Activated CD4-positive, alpha-beta T cell treated with anti-CD3 and anti-CD28 coated beads, Interleukin-2, amount 10 ng/mL, durations not matched to agents 7 days and 5 days (primary cell): ENCODE measurements at places on chromosomes 2 and 18. TPM values are rescaled to one million over a fixed set of nuclear protein-coding genes. Genes with fewer than 3 reads are reported as not detected.

- peaks cover 27% of the 10 kb centered on the region for H3K36me3 ChIP-seq
- H3K27ac ChIP-seq = no peak overlapping the region
- no peak for DNase-seq
- no peaks in the 10 kb centered on the region for H3K27me3 ChIP-seq
- no peak overlapping the region for H3K4me3 ChIP-seq
- H3K4me1 ChIP-seq = peaks cover under 1% of the 10 kb centered on the region
Measured at GRCh38 chr2:230569298-230569697, 143.3 kb upstream of the CAB39 start.

DNA sequence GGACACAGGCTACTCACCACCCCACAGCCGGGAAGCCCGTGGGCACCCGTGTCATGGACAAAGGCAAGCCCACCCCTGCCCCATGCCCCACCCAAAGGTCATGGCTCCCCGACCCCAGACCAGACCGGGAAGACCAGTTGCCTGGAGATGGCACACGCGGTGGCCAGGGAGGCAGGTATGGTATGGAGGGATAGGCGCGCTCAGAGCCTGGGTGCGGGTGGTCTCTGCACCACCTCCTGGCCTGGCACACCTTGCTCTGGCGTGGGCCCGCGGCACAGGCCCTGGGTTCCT lies 51.2 kb downstream of the BIN1 start:
- H3K4me3 ChIP-seq = no peak overlapping the region
- H3K4me1 ChIP-seq = no peaks in the 10 kb centered on the region
- H3K27ac ChIP-seq = no peak overlapping the region
- no peaks in the 10 kb centered on the region for H3K27me3 ChIP-seq
- peaks cover 10% of the 10 kb centered on the region for H3K36me3 ChIP-seq

DNA sequence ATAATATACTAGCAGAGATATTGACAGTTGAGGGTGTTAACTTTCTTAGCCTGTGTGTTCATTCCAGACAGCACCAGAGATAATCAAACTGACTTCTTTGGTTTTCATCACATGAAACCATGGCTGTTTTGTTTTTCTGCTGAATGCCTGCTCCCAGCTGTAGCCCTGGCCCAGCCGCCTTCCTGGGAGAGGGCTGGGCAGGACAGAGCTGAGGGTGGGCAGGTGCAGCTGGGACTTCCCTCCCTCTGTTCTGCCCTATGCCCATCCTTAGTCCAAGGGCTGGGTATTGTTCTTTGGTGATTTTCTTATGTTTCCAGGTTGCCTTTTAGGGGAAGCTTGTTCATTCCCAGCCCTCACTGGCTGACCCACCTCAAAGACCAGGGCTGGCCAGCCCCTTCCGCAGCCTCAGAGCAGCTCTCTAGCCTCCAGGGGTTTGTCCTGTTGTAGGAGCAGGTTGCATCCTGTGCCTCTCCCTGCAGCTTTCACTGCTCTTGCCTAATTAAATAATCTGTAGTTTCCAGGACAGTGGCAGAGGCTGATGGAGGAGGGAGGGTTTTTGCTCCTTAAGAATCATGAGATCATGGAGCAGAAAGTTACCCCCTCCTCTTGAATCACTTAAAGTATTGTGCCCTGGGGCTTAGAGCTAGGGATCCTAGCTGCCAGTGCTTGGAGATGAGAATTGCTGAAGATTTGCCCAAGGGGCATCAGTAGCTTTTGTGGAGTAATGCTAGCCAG lies 61.4 kb downstream of the MTCL1 start:
- no peak overlapping the region for H3K4me3 ChIP-seq
- peaks cover 10% of the 10 kb centered on the region for H3K27me3 ChIP-seq
- no peaks in the 10 kb centered on the region for H3K4me1 ChIP-seq
- DNase-seq = no peak
- H3K36me3 ChIP-seq = no peaks in the 10 kb centered on the region

- H3K36me3 ChIP-seq = no peaks in the 10 kb centered on the region
- H3K4me1 ChIP-seq = no peaks in the 10 kb centered on the region
- H3K27me3 ChIP-seq = peaks cover 10% of the 10 kb centered on the region
- no peak overlapping the region for H3K27ac ChIP-seq
- DNase-seq = no peak
- H3K4me3 ChIP-seq = no peak overlapping the region
Measured at GRCh38 chr18:36328916-36329315, 31.4 kb downstream of the FHOD3 start.

GRCh38 chr2:142180820-142181533 lies 50.2 kb upstream of the LRP1B start:
- peaks cover 5% of the 10 kb centered on the region for H3K4me1 ChIP-seq
- no peaks in the 10 kb centered on the region for H3K27me3 ChIP-seq
- H3K4me3 ChIP-seq = no peak overlapping the region
- DNase-seq = no peak

The EFR3B gene
- 0.06 TPM for total RNA-seq

GRCh38 chr2:20317197-20317596 lies 33.4 kb downstream of the PUM2 start:
- no peak overlapping the region for H3K27ac ChIP-seq
- no peak for DNase-seq
- H3K4me1 ChIP-seq = peaks cover 34% of the 10 kb centered on the region
- H3K36me3 ChIP-seq = peaks cover 62% of the 10 kb centered on the region

The SCN3A gene
- total RNA-seq = not detected

DNA sequence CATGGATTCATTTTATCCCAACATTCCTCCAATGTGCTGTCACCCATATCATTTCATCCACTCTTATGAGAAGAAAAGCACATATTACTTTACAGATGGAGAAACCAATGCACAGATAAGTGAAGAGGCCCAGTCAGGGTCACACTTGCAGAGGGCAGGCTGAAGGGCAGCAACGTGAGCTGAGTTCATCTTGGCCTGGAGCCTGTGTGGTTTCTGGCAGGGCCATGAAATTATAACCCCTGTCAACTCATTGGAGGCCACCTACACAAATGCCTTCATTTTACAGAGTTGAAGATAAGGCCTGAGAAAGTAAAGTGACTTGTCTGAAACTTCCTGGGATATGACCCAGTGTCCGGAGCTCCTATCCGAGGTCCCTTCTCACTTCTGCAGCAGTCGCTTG lies 88.4 kb upstream of the NRP2 start:
- no peaks in the 10 kb centered on the region for H3K36me3 ChIP-seq
- H3K27ac ChIP-seq = no peak overlapping the region
- no peaks in the 10 kb centered on the region for H3K4me1 ChIP-seq
- H3K27me3 ChIP-seq = peaks cover 16% of the 10 kb centered on the region
- H3K4me3 ChIP-seq = no peak overlapping the region
